Endodermal cell (in vitro differentiated cells): ENCODE measurements at places on chromosomes 7 and 10. TPM values are rescaled to one million over a fixed set of nuclear protein-coding genes. Genes with fewer than 3 reads are reported as not detected.

- no peak overlapping the region for H3K4me3 ChIP-seq
- H3K4me1 ChIP-seq = no peaks in the 10 kb centered on the region
- DNase-seq = no peak
These were observed 25.5 kb upstream of the HPS1 start for GRCh38 chr10:98472196-98472595.

DNA sequence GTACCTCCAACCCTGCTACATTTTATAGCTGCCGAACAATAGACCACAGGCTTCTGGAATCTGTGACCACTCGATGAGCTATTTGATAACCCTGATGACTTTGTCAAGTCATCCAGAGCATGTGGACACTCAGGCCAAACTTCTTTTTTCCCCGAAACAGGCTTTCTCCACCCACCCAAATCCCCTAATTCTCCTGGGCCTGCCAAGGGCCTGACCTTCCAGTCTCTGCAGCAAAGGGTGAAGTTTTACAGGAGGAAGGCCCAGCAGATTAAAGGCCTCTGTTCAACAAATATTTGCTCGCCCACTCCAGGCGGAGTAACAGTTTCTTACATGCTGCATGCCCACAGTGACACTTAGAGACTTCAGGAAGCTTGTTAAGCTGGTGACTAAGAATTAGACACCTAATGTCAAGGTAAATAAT, 2.0 kb downstream of the JCAD start:
- H3K4me3 ChIP-seq = peak overlapping the region; percentile 84
- H3K27me3 ChIP-seq = no peaks in the 10 kb centered on the region
- DNase-seq = peak; percentile 62
- no peaks in the 10 kb centered on the region for H3K36me3 ChIP-seq

GRCh38 chr10:95832216-95833041, 75.3 kb upstream of the CC2D2B start:
- H3K27me3 ChIP-seq = no peaks in the 10 kb centered on the region
- no peaks in the 10 kb centered on the region for H3K36me3 ChIP-seq
- H3K4me3 ChIP-seq = no peak overlapping the region
- DNase-seq = no peak

- no peak overlapping the region for H3K4me3 ChIP-seq
- H3K36me3 ChIP-seq = no peaks in the 10 kb centered on the region
- no peak for DNase-seq
- peaks cover 11% of the 10 kb centered on the region for H3K4me1 ChIP-seq
- no peaks in the 10 kb centered on the region for H3K27me3 ChIP-seq
These were observed 112.4 kb upstream of the EEPD1 start for GRCh38 chr7:36040679-36041078.

The TUBB8 gene
- total RNA-seq = 1.4 to 2.1 TPM (median 1.9 TPM) in 3 replicates

The TSPAN12 gene
- total RNA-seq = 47.6 to 56.0 TPM (median 50.3 TPM) in 3 replicates

The COBL gene
- total RNA-seq = 25.2 and 27.5 TPM in 2 replicates

- H3K27ac ChIP-seq = no peak overlapping the region
- no peaks in the 10 kb centered on the region for H3K4me1 ChIP-seq
- no peaks in the 10 kb centered on the region for H3K36me3 ChIP-seq
- no peaks in the 10 kb centered on the region for H3K27me3 ChIP-seq
- H3K4me3 ChIP-seq = no peak overlapping the region
These were observed 9.9 kb downstream of the DIP2C start for GRCh38 chr10:679556-679955.

GRCh38 chr7:66769833-66770512, 29.4 kb downstream of the RABGEF1 start:
- DNase-seq = no peak
- no peak overlapping the region for H3K27ac ChIP-seq
- H3K4me1 ChIP-seq = peaks cover 16% of the 10 kb centered on the region

DNA sequence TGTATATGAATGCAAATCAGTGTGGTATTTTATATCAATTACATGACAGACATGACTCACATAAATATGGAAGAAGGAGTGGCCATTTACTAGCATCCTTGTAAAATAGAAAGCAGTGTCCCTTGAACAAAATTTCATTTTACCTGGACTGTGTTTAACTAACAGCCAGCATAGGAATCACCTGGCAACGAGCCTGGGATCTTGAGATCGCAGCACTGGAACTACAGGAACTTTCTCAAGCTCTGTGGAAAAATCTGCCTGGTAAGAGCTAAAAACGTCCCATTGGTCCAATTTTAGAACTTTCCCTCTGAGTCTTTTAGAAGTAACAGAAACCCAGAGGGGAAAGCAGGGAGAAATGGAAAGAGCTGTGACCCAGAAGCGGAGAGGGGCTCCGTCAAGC, 68.9 kb upstream of the AMPH start:
- H3K27me3 ChIP-seq = no peaks in the 10 kb centered on the region
- no peak overlapping the region for H3K4me3 ChIP-seq
- DNase-seq = no peak
- no peaks in the 10 kb centered on the region for H3K36me3 ChIP-seq
- no peaks in the 10 kb centered on the region for H3K4me1 ChIP-seq

The ACHE gene
- total RNA-seq = 2.6 to 5.4 TPM (median 2.6 TPM) in 3 replicates

- H3K27me3 ChIP-seq = peaks cover 36% of the 10 kb centered on the region
- H3K27ac ChIP-seq = no peak overlapping the region
- peaks cover 50% of the 10 kb centered on the region for H3K36me3 ChIP-seq
- DNase-seq = no peak
- no peak overlapping the region for H3K4me3 ChIP-seq
These were observed 2.6 kb upstream of the SEC31B start for GRCh38 chr10:100522107-100522801.

The R3HCC1L gene
- total RNA-seq = 16.1 and 16.4 TPM in 2 replicates

GRCh38 chr10:110919971-110920881, 822 bp downstream of the SHOC2 start:
- H3K27ac ChIP-seq = peak overlapping the region; percentile 68
- H3K4me1 ChIP-seq = peaks cover 5% of the 10 kb centered on the region
- peak overlapping the region; percentile 96 for H3K4me3 ChIP-seq
- no peaks in the 10 kb centered on the region for H3K27me3 ChIP-seq

The FGFBP3 gene
- 18.4 and 19.0 TPM in 2 replicates for total RNA-seq

DNA sequence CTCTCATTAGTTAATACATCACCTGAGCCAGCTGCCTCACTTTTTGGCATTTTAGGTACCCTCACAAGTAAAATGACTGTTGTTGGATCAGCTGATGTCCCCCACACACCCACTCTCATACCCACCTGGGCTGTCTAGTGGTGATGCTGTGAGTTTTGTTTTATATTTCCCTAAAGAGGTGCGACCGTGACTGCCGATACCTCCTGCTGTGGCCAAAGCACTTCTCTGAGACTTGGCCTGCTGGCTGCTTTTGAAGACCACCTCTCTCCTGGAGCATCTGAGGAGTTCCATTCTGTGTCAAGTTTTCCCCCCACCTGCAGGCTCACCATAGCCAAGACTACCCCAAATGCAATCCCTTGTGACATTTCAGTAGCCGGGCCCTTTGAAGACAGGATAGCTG, 6.4 kb upstream of the ACSL5 start:
- H3K27me3 ChIP-seq = peaks cover 3% of the 10 kb centered on the region
- no peak overlapping the region for H3K27ac ChIP-seq
- H3K4me3 ChIP-seq = no peak overlapping the region
- H3K36me3 ChIP-seq = no peaks in the 10 kb centered on the region

The HOXA1 gene
- total RNA-seq = not detected in 2 replicates

The FGFR2 gene
- 56.5 to 157 TPM (median 61.2 TPM) in 3 replicates for total RNA-seq

DNA sequence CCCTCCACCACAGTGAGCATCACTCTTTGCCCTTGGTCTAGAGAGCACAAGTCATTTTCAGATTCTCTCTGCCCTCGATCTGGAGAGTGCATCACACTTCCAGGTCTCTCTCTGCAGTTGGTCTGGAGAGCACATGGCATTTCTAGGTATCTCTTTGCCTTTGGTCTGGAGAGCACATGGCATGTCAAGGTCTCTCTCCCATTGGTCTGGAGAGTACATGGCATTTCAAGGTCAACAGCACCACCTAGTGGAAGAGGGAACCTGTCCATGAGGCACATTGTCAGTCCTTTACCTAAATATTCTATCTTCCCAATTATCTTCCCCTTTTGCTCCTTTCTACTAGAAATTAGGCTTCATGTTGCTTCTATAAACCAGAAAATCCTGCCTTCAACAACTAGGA, 1139.4 kb downstream of the XPNPEP1 start:
- no peak overlapping the region for H3K27ac ChIP-seq
- peak; percentile 88 for DNase-seq
- no peaks in the 10 kb centered on the region for H3K27me3 ChIP-seq

DNA sequence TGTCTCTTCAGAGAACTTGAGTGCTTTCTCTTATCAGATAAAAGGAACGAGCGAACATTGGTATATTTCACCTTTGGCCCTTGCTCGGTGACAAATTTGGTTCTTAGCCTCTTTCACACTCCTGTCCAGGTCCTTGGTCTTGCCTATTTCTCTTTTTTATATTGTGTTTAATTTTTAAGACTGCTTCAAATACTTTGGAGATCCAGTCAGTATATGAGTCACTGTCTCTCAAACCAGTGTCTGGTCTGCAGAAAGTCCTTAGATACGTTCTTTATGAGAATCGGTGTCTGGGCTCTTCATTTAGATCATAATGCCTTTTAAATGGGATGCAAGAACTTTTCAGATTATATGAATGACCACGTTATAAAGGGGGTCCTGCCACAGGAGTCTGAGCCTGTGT, 55.0 kb downstream of the PIK3AP1 start:
- no peak for DNase-seq
- H3K27ac ChIP-seq = no peak overlapping the region
- no peak overlapping the region for H3K4me3 ChIP-seq
- H3K4me1 ChIP-seq = no peaks in the 10 kb centered on the region
- H3K27me3 ChIP-seq = no peaks in the 10 kb centered on the region

- no peaks in the 10 kb centered on the region for H3K27me3 ChIP-seq
- no peak overlapping the region for H3K4me3 ChIP-seq
- H3K27ac ChIP-seq = no peak overlapping the region
- DNase-seq = peak; percentile 63
These were observed 453.9 kb downstream of the PTPRN2 start for GRCh38 chr7:158133515-158134271.

GRCh38 chr10:113397047-113397446, 155.8 kb upstream of the HABP2 start:
- no peaks in the 10 kb centered on the region for H3K27me3 ChIP-seq
- H3K27ac ChIP-seq = no peak overlapping the region
- no peak overlapping the region for H3K4me3 ChIP-seq

DNA sequence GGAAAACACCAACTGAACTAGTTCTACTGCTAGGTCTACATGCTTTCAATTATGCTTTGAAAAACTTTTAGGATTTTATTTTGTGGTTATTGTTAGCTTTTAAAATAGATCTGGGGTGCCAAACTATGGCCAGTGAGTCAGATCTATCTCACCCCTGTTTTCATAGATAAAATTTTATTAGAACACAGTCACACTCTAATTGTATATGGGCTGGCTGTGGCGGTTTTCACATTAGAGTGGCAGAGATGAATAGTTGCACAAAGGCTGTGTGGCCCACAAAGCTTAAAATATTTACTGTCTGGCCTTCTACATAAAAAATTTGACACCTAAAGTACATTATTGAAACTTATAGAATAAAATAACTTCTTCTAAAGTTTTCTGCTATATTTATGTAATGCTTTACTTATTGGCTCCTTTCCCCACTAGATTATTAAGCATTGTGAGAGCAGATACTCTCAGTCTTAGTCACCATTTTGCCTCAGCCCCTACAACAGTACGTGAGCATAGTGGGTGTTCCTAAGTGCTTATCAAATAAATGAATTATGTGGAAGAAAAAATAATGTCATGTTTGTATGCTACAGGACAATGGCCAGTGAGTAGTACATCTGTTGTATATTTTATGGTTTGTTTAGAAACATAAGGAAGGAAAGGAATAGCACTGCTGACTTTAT, 5.4 kb upstream of the SUV39H2 start:
- no peaks in the 10 kb centered on the region for H3K4me1 ChIP-seq
- H3K27ac ChIP-seq = no peak overlapping the region

DNA sequence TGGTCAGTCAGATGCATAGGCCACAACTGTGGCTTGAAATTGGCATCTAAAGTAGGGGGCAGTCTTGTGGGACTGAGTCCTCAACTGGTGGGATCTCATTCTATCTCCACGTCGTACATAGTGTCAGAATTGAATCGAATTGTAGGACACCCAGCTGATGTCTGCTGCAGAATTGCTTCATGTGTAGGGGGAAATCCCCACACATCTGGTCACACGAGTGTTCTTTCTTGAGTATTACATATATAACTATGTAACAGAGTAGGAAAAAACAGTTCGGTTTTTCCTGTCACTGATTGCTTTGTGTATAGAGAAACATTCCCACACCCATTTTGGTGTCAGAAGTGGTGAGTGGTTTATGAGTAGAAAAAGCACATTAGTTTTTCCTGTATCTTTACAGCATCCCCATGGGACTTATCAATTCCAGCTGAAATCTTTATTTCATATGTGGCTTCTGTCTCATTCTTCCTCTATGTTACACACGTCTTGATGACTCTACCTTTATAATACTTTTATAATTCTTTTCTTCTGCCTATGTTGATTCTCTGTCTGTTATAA, 79.4 kb upstream of the PCGF5 start:
- no peak overlapping the region for H3K4me3 ChIP-seq
- H3K36me3 ChIP-seq = no peaks in the 10 kb centered on the region
- DNase-seq = no peak
- no peaks in the 10 kb centered on the region for H3K4me1 ChIP-seq

DNA sequence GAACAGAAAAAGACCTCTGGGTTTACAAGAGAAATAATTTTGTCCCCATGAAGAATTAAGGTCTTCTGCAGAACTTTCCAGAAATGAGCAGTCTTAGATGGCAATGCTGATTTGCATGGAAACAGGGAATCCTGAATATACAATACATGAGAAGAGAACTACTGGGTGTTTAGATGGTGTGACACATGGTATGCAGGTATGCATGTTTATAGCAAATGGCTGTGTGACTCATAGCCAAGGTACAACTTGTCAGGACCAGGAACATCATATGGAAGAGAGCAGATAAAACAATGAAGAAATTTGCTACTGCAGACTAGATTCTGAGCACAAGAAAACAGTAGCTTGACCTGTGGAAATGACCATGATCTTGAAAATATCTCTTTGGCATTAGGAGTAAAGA, 907.8 kb downstream of the GATA3 start:
- no peak overlapping the region for H3K27ac ChIP-seq
- no peaks in the 10 kb centered on the region for H3K4me1 ChIP-seq
- peaks cover 7% of the 10 kb centered on the region for H3K27me3 ChIP-seq
- no peak for DNase-seq

- H3K4me3 ChIP-seq = peak overlapping the region; percentile 14
- H3K36me3 ChIP-seq = no peaks in the 10 kb centered on the region
- H3K27ac ChIP-seq = no peak overlapping the region
- no peak for DNase-seq
- H3K4me1 ChIP-seq = no peaks in the 10 kb centered on the region
- no peaks in the 10 kb centered on the region for H3K27me3 ChIP-seq
These were observed 150.2 kb upstream of the EEPD1 start for GRCh38 chr7:36002900-36003299.

The TMEM236 gene
- total RNA-seq = 0.08 TPM in 1 of 3 replicates, not detected in the others

DNA sequence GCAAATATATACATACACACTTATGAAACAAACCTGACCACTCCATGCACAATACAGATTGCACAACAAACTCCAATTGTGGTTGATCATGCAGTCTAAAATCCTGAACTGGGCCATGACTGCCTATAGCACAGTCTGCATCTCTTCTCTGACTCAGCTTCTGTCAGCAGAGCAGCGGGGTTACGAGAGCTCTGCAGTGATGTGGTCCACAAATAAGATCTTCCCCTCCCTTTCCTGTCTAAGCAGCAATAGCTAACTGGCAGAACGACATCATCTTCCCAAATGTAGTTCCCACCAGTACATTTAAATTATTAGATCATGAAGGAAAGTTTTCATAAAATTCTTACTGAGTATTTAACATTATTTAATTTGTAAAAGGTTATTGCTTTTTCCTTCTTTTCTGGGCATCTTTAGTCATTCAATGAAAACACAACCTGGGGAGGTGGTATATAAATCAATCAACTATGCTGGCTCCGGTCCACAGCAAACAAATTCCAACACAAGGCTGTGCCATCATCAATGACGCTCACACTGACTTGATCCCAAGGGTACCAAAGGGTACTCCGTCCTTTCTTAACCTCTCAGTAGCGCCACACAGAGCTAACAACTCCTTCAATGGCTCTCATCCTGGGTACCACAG, 17.1 kb downstream of the ARHGAP21 start:
- DNase-seq = no peak
- no peaks in the 10 kb centered on the region for H3K4me1 ChIP-seq
- H3K4me3 ChIP-seq = no peak overlapping the region
